Sigmoid colon (tissue), 7 donors: ENCODE measurements at places on chromosomes 12 and 14. TPM values are rescaled to one million over a fixed set of nuclear protein-coding genes. Genes with fewer than 3 reads are reported as not detected.
A peak's percentile ranks its signal among the peaks of the same experiment; 100 is the strongest.

EIF2S3B gene
- total RNA-seq = not detected

STAB2 gene
- 0.41 TPM for total RNA-seq

IL26 gene
- 0.36 TPM for total RNA-seq

TMPRSS12 gene
- not detected for total RNA-seq

LRP1-AS gene
- not detected for total RNA-seq

TAS2R13 gene
- total RNA-seq = 2.8 TPM

GRCh38 chr12:52195065-52195730 lies 3.4 kb upstream of the KRT80 start:
- no peak for DNase-seq

- no peak for DNase-seq
These were observed 46.4 kb downstream of the CRADD start for GRCh38 chr12:93723568-93723930.

DNA sequence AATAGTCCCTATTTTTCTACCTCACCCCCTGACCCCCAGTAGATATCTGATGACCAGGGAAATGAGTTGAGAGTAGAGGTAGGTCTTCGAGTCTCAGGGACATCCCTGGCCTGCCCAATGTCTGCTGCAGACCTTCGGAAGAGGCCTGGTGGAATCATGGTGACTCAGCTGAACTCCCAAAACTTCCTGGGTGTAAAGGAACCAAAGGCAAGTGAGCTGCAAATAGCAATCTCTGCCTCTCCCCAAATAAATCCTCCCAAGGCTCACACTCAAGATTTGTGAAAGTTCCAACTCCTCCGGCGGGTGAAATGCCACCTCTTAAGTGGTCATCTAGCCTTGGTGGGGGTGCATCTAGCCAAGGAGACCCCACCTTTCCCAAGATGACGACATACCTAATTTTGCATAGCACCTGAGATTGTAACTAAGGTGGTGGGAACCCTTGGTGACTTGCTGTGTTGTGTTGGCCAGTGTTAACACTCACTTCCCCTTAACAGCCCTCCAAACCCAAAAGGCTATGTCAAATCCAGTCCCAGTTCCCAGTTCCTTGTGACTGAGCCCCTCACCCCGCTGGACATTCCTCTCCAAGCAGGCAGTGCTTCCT lies 6.3 kb downstream of the ZFP36L1 start:
- peak; percentile 81 for DNase-seq

DNA sequence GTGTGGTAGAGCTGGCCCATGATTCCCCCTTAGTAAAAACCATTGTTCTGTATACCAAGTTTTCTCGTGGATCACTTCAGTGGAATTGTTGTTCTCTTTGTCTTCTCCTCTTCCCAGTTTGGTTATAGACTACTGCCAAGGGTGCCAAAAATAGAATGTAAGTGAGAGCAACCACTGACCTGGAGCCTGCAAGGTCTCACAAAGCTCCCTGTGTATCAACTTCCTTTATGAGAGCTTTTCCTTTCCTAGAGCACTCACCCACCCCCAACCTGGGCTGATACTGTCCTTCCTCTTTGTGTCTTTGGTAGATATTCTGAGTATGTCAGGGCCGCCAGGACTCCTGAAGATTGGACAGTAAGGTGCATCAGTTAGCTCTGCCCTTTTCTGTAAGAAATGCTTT lies 101.0 kb downstream of the SCN8A start:
- no peak for DNase-seq

GRCh38 chr12:32650508-32650907 lies 28.6 kb upstream of the DNM1L start:
- no peak for DNase-seq

- DNase-seq = no peak
These were observed 453.0 kb upstream of the MIS18BP1 start for GRCh38 chr14:45705940-45706534.

- no peak for DNase-seq
These were observed 98.5 kb upstream of the TMPO start for GRCh38 chr12:98416845-98417244.

DNA sequence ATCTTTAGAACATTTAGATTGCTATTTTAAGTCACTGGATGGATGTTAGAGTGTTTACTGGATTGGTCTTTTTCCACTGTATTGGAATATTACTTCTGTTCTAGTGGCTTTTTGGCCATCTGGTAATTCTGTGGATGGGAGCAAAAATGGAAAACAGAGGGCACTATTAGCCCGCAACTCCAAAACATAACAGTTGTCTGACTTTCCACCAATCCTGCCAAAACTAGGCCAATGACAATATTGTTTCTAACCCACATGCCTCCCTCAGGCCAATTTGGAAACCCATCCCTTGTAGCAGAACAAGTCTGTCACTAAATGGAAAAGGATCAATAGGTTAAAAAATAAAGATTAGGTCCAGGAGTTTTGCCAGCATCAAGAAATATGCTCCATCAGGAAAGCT lies 97.8 kb downstream of the ETNK1 start:
- DNase-seq = no peak

DNA sequence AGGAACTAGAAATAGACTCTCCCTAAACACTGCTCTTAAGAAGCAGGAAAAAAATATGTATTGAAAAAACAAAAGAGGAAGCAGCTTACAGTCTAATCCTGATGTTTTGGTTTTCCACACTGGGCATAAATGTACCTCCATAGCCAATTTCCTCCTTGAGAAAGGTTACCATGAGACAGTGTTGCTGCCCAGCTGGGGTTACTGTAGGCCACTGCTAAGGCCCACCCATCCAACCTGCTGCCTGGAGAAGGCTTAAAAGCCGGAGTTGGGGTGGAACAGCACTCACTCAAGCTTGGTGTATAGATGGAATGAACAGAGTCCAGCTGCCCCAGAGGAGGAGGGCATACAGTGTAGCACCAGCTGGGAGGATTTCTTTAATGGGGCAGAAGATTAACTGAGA lies 41.1 kb downstream of the ERG28 start:
- no peak for DNase-seq

DNA sequence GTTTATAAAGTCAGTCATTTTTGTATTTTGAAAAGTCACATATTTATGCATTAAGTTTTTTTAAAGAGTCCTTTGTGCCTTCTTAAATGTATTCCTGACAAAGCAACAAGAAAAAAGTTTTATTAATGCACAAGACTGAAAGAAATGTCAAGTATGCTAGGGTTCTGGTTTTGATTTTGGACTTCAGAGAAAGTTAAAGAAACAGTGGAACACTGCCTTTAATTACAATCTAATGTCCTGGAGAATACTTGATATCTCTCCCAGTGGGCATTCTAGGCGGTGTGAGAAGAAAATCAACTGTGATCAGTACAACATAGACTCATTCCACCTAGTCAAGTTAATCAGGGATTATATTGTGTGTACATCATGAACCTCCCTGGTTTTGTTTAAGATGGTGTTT lies 49.9 kb downstream of the PRICKLE1 start:
- DNase-seq = no peak

DNA sequence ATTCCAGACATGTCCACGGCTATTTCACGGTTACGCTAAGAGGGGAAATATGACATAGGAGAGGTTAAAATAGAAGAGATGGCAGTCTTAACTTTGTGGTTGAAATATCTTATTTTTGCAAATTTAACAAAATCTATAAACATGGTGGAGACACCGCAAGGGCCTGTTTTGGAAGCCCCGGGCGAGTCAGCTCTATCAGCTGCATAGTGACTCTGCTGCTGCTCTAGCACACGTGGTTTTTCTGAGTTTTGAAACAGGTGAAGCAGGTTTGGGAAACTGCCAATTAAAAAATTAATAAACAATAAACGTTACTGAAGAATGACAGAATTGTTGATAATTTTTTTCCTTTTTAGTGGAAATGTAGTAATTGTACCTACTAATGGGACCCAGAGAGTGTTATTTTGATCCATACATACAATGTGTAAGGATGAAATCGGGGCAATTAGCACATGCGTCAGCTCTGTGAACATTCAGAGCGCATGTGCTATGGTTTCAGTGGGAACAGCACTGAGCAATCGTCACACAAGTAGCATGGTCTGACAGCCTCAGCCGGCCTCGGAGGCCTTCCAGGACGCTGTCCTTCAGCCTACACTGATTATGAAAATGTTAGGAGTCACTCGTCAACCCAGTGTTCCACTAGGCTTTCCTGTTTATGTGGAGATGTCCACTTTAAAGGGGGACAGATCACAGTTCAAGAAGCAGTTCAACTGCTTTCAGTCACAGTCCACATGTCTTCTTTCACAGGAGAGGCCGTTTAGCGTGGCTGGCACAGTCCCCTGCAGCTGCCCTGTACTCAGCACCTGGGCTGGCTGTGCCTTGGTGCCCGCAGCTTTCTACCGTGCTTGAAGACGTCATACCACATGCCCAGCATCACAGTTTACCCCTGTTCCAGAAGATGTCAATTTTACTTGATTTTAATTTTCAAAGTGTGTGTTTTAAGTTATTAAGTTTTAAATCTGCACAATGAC lies 51.8 kb downstream of the MOK start:
- no peak for DNase-seq

- no peak for DNase-seq
These were observed 1.1 kb downstream of the NOC4L start for GRCh38 chr12:132145334-132145733.

DNA sequence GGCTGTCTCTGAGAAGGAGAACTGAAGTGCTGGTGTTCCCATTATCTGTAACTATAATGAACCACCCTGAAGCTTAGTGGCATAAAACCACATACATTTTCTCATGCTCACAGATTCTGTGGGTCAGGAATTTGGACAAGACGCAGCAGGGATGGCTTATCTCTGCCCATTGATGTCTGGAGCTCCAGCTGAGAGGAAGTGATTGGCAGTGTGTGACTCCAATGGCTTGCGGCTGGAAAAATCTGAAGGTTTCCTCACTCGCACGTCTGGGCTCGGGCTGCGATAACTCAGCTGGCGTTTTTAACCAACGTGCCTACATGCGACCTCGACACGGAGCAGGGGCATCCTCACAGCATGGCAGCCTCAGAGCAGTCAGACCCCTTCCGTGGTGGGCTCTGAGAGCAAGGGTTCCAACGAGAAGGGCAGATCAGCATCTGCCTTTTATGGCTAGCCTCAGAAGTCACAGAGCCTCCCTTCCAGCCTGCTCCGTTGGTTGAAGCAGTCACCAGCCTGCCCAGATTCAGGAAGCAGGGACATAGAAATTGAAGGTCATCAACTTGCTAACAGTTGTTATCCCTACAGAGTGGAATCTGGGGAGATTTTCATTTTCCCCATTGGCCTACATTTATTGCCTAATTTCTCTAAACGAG lies 143.3 kb upstream of the BCL2L14 start:
- no peak for DNase-seq

DNA sequence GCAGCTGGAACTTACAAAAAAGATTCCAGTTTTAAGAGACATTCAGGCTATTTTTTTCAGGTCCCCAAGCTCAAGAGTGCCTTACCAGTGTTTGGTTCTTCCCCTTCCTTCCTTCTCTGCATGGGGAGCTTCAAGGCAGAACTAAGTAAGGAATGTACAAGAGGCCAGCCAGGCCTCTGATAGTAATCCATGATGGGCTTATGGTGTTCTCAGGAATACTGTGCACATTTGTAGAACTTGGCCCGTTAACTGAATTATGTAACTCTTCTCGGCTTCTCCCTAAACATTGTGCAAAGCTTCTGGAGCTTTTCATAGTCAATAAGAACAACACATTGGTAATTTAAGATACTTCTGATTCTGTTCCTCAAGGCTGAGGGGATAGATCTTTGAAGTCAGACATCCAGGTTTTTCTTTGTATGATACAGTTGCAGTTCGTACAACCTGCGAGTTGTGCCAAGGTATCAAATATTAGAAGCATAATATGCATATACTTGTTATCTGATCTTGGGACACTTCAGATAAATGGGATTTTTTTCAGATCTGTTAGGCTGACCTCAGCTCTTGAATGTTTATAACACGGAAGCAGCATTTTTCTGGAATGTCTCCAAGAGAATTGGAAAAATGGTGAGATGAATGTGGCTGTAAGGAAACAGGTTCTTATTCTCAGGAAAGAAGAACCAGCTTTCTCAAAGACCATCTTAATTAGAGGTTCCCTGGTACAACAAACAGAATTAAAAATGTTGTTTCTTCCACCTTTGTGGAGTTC lies 148.6 kb downstream of the ANO4 start:
- DNase-seq = no peak

- no peak for DNase-seq
These were observed 29.9 kb upstream of the YARS2 start for GRCh38 chr12:32785557-32785956.

DNA sequence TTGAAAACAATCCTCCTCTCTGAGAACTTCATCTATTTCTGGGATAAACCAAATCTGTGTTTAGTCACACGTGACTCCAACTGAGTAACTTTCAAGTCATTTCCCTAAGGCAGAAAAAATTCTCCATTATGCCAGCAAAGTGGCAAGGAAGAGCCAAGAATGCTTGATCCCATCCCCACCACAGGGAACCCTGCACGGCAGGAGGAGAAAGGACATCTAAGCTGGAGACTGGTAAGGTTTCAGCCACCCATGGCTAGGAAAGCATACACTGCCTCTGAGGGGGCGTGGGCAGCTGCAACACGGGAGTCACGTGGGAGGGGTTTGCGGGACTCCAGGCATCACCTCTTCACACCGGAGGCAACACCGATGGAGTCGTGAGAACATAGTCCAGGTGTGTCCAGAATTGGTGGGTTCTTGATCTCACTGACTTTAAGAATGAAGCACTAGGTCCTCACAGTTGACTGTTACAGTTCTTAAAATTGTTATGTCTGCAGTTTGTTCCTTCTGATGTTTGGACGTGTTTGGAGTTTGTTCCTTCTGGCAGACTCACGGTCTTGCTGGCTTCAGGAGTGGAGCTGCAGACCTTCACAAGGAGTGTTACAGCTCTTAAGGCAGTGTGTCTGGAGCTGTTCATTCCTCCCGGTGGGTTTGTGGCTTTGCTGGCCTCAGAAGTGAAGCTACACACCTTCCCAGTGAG lies 2.7 kb upstream of the SIVA1 start:
- no peak for DNase-seq

- DNase-seq = no peak
These were observed 52.1 kb upstream of the PPFIA2 start for GRCh38 chr12:81811061-81811777.

DNA sequence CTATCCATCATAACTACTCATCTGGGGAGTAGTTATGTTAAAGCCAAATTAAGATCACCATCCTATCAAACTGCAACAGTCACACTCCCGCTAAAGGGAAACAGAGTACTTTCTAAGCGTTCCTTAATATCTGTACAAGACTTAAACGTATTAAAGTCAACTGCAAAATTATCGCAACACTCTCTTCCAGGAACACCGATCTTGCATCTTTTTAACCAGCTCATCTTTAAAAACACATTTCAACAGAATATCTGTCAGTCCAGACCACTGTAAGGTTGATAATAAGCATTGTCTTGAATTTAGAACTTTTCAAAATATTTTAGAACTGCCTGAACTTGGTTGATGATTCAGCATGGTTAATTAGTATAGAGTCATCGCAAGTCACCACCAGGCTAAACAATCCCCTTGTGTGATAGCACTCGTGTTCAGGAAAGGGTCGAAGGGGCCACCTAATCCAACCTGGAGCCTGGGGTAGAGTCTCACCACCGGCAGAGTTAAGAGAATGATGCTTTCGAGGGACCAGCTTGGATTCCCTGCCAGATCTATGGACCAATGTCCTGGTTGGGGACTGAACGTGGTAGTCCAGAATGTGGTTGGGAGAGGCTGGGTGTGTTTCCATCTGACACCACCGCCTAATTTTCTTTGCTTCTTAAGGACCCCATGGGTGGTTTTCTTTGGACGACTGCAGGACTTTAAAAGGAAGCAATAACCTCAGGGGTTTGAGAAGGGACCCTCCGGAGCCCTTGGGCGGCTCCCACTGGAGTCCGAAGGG lies 890 bp downstream of the SPTLC2 start:
- DNase-seq = no peak

GRCh38 chr14:94447206-94447605 lies 5.4 kb downstream of the SERPINA11 start:
- DNase-seq = no peak
